ENCODE measurements at places on chromosomes 1 and 21. TPM values are rescaled to one million over a fixed set of nuclear protein-coding genes. Genes with fewer than 3 reads are reported as not detected.

DNA sequence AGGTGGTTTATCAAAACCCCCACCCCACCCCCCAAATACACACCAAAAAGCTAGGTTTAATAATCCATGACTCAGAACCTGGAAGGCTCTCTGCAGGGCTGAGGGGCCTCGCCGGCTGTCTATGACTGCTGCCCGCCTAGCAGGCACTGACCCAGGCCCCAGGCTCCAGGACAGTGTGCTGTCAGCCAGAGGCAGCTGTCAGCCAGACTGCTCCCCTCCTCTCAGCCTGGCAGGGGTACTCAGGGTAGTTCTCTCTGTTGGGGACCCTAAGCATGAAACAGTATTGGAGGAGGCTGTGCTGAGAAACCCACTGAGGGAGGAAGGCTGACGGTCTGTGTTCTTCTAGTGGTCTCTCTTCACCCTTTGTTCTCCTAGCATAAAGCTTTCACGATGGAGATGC, 90.3 kb downstream of the CCDC185 start:
- no peaks in the 10 kb centered on the region for H3K27me3 ChIP-seq
- no peak for DNase-seq
- no peaks in the 10 kb centered on the region for H3K36me3 ChIP-seq
- H3K27ac ChIP-seq = no peak overlapping the region

The HSD3B2 gene
- total RNA-seq = 9.9 TPM

DNA sequence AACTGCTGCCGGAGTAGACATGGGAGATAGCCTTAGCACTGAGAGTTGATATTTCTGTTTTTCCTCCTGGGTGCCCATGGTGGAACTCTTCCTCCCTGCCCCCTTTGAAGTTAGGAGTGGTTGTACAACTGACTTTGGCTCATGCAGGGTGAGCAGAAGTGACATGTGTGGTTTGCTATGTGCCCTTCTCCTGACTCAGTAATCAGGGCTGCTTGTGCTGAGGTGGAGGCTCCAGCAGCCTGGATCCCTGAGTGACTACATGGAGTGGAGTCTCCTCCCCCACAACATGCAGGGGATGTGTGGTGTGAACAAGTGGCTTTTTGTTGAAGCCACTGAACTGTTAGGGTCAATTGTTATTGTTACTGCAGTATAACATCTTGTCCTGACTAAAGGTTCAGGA, 261.6 kb downstream of the CAMTA1 start:
- no peak overlapping the region for H3K27ac ChIP-seq
- H3K27me3 ChIP-seq = no peaks in the 10 kb centered on the region
- no peaks in the 10 kb centered on the region for H3K36me3 ChIP-seq
- H3K4me1 ChIP-seq = no peaks in the 10 kb centered on the region

The MRAP gene
- total RNA-seq = not detected

The RASAL2 gene
- total RNA-seq = 57.5 TPM

GRCh38 chr1:94160811-94161210, 39.9 kb upstream of the ABCA4 start:
- H3K27ac ChIP-seq = no peak overlapping the region
- H3K4me1 ChIP-seq = no peaks in the 10 kb centered on the region
- H3K4me3 ChIP-seq = no peak overlapping the region
- no peaks in the 10 kb centered on the region for H3K27me3 ChIP-seq
- no peak for DNase-seq

The CHAF1B gene
- total RNA-seq = 0.43 TPM

- H3K27ac ChIP-seq = no peak within 1 kb of the TSS
- peak within 1 kb of the TSS; percentile 93 for H3K4me3 ChIP-seq
- peaks cover 4% of the 10 kb centered on the region for H3K4me1 ChIP-seq
Observed at GRCh38 chr1:156082309-156083091, at the start of gene MEX3A. Gene MEX3A (minus strand): TSS chr1:156082465. CDS start chr1:156081998, 467 bp downstream.

All from ascending aorta (tissue), 2 donors.